ENCODE measurements at places on chromosomes 16 and 17. TPM values are rescaled to one million over a fixed set of nuclear protein-coding genes. Genes with fewer than 3 reads are reported as not detected.

- DNase-seq = no peak
Observed at GRCh38 chr16:84838383-84838948, 18.7 kb downstream of the CRISPLD2 start.

GRCh38 chr16:3259836-3260235, 3.4 kb upstream of the MEFV start:
- DNase-seq = no peak

DNA sequence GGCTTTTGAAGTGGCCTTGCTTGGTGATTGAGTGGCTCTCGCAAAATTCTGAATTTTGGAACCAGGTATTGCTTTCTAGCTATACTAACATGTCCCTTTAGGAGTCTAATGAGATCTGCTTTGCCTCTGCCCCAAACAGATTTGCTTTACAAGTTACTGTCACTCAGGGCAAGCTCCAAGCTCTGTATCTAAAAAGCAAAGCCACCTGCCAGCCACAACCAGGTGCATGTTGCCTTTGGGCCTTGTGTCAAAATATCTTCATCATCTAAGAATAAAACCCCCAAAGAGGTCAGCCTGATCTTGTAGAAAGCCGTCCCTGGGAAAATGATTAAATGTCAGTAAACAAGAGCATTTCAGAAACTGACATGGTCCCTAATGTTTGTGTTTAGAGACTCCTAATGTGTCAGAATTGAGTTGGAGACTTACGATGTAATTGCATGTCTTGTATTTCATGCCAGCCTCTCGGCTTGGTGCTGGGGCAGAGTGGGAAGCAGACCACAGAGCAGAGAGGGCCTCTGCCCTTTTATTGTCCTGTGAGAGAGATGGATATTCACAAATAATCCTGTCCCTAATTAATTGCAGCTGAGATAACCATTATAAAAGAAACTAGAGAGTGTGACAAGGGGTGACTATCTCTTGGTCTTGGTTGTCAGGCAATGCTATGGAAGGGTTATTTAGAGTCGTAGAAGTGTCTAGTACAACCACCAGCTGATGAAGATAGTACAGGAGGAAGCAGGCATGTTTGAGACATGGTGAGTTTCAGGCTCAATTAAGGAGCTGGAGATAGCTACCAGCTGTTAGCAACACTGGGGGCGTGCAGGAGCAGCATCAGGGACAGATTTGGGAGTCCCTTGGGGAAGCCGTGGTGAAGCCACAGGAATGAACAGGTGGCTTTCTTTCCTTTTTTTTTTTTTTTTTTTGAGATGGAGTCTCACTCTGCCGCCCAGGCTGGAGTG, 90.7 kb downstream of the PITPNC1 start:
- no peak for DNase-seq

- no peak for DNase-seq
Observed at GRCh38 chr17:82354804-82355308, 4.2 kb upstream of the TEX19 start.

DNA sequence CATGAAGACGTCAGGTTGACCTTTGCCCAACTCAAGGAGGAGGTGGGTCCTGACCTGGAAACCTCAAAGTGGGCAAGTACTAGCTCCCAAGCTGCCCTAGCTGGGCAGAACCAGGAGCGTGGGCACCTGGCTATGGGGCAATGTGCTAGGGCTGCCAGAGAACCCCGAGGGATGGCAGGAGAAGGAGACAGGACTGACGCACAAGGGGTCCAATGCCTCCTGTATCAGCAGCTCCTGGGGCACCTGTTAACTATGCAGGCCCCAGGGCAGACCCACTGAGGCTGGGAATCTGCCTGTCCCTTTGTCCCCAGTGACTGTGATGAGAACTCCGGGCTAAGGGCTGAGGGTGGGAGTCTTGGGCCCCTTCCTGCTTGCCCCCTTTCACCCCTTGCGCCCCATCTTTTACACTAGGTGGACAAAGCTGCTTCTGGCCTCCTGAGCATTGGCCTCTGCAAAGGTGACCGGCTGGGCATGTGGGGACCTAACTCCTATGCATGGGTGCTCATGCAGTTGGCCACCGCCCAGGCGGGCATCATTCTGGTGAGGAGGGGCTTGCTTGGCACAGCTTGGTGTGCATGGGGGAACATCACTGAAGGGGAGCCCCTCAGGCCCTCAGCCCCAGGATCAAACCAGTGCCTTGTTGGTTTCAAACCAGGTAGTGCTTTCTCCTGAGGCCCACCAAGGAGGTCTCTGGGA, 7.7 kb downstream of the CHAD start:
- peak; percentile 55 for DNase-seq

DNA sequence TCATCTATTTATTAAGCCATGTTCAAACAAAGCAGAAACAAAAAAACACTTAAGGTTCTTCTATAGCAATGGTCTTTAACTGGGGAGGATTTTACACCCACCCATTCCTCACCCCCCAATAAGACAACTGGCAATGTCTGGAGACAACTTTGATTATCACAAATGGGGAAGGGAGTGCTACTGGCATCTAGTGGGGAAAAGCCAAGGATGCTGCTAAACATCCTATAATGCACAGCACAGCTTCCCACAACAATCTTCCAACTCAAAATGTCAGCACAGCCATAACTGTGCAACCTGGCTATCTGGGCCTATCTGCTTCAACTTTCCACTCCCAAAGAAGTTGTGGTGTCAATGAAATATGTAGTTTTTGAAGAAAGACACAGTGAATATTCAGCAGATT, 1044.4 kb downstream of the CDH8 start:
- no peak for DNase-seq

DNA sequence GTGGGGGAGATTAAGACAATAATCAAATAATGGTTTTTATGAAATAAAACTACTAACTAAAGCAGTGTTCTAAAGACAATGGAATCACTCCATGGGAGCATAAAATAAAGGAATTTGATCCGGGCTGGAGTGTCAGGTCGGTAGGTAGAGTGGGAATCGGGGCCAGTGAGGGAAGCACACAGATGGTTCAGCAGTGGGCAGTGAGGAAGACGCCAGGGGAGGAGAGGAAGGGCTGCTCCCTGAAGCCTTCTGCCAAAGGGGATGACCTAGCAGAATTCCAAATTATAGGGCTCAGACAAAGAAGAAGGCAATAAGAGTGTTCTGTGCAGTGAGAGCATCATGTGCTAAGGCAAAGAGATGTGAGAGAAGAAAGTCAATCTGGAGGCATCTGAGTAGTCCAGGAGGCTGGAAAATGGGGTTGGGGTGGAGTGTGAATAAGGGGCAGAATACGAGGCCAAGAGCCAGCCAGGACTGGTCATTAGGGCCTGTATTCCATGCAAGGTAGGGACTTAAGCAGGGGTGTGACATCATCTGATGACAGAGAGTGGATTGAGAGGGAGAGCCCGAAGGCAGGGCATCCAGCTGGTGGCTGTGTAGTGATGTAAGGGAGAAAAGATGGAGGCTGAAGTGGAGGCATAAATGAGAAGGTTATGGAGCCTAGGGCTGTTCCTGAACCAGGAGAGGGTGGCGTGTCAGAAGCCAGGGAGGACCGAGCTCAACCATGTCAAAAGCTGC, 137.6 kb downstream of the COPRS start:
- DNase-seq = no peak

- DNase-seq = no peak
Observed at GRCh38 chr17:77693301-77693700, 265.2 kb upstream of the TNRC6C start.

DNA sequence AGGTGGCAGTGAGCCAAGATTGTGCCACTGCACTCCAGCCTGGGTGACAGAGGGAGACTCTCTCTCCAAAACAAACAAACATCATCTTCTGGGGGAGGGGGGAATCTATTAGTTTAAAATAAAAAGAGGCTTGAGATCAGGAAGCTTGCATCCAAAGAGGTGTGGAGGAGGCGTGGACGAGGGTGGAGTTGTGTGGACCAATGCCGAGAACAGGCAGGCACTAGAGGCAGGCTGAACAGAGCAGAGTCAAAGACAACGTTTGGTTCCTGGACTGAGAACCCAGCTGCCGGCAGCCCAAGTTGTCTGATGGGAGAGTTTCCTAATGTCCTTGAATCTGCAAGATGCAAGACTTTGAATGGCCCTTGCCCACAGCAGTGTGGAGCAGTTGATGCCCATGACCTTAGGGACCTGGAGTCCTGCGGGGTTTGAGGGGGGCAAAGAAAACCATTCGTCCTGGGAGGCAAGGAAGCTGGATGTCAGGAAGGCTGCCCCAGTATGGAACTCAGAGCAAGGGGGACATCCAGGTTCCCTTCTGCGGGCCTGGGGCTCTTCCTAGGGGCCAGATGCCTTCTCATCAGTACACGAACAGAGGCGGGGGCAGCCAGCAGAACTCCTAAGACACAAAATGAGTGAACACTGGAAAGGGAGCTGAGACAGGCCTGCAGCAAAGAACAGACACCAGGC, 9.2 kb downstream of the TBC1D16 start:
- DNase-seq = no peak

GRCh38 chr17:21177854-21178600, 35.9 kb downstream of the TMEM11 start:
- no peak for DNase-seq

DNA sequence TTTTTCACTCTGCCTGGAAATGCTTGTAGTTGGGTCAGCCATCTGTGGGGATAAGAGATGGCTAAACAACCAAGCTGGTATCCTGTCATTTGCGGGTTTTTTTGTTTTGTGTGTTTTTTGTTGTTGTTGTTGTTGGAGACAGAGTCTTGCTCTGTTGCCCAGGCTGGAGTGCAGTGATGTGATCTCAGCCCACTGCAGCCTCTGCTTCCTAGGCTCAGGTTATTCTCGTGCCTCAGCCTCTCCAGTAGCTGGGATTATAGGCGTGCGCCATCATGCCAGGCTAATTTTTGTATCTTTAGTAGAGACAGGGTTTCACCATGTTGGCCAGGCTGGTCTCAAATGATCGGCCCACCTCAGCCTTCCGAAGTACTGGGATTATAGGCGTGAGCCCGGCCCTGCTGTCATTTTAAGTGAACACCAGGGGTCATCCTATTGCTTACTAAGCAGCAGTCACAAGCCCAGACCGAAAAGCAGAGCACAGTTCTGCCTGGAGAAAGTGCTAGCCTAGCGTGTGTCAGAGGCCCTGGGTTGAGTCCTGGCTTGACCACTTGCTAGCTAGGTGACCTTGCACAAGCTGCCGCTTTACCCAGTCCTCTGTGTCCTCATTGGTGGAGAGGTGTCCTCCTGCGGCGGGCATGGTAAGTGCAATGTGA, 4.6 kb downstream of the SMCR8 start:
- DNase-seq = peak; percentile 73

GRCh38 chr16:55291847-55292246, 32.2 kb upstream of the IRX6 start:
- no peak for DNase-seq

DNA sequence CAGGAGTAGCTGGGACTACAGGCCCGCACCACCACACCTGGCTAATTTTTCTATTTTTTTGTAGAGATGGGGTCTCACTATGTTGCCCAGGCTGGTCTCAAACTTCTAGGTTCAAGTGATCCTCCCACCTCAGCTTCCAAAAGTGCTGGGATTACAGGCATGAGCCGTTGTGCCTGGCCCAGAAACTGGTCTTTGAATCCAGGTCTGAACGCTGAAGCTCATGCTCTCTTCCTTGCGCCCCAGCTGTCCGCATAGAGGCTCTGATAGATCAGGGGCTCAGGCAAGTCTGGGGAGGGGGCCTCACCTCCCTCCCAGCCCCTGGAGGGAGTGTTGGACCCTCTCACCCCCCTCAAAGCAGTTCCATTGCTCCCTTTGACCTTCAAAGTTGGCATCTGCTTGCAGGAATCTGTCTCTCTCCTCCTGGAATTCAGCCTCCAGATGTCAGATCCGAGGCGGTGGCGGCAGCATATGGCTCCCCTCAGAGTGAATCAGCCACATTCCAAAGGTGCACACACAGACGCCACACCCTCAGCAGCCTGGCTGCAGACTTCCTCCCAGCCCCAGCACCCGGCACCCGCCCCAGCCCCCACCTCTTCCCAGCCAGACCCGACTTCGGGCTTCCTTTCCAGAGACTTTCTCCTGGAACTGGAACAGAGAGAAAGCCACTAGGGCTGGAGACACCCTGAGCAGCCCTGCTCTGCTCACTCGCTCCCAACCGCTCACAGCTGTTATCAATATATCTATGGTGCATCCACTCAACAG, 16.9 kb upstream of the GLIS2 start:
- DNase-seq = no peak

- no peak for DNase-seq
Observed at GRCh38 chr17:18860161-18860972, 2.4 kb downstream of the PRPSAP2 start.

GRCh38 chr17:63550817-63551639, 751 bp downstream of the DCAF7 start:
- no peak for DNase-seq

GRCh38 chr17:38591759-38592241, 14.0 kb downstream of the SRCIN1 start:
- no peak for DNase-seq

- no peak for DNase-seq
Observed at GRCh38 chr17:78479369-78479768, 97.8 kb downstream of the DNAH17 start.

GRCh38 chr17:55248077-55248476, 16.7 kb upstream of the HLF start:
- DNase-seq = no peak

GRCh38 chr16:20844588-20844987, 38.3 kb downstream of the REXO5 start:
- DNase-seq = no peak

DNA sequence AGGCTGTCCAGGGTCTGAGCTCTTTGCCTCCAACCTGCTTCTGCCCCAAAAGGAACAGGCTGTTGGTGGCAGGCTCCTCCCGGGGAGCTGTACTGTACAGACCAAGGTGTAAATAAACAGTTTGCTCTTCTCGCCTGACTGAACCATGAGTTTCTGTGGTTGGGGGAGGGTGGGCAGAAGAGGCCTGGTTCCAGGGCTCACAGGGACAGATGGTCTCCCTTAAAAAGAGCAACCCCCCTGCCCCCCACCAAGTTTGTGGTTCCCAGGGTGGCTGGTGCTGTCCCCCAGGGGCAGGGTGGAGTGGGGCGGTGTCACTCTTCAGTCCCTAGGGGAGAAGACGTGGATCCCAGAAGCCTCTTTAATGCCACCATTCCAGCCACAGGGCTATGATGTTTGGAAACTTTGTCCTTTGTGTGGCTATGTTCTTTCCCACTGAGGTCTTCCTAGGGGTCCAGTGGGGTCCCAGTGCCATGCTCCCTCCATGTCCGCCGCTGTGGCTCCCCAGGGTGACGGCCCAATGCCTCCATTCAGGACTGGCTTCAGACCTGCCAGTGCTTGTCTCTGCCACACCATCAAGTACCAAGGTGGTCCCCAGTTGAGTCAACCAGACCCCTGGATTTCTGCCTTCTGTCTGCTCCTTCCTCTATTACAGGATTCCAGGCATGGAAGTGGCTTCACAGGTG, 146.7 kb downstream of the RAB11FIP4 start:
- peak; percentile 86 for DNase-seq

DNA sequence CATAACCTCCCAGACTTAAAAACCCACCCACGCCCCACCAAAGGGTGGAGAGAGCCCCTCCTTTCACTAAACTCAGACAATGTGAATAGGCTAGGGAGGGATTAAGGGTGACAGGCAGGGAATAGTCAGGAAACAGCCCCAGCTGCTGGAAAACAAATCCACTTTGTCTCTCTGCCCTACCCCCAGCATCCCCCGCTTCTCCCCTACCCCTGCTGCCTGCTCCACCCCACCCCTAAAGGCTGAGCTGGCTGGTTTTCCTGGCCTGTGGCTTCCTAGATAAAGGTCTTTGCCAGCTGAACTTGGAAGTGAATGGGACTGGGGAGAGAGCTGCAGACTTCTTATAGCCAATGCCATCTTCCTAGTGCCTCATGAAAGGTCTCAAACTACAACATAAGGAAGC, 15.0 kb downstream of the CAVIN1 start:
- no peak for DNase-seq

Gene PMP22
- 30.0 TPM for total RNA-seq

Gene PPP1R1B
- not detected for total RNA-seq

Gene IKZF3
- 83.3 TPM for total RNA-seq

Gene KRT9
- not detected for total RNA-seq

Gene TP53TG3
- not detected for total RNA-seq

Gene IGSF6
- 91.9 TPM for total RNA-seq

Gene FBXO39
- total RNA-seq = not detected
